ENCODE measurements at places on chromosomes 7 and 10.
A peak's percentile ranks its signal among the peaks of the same experiment; 100 is the strongest.

DNA sequence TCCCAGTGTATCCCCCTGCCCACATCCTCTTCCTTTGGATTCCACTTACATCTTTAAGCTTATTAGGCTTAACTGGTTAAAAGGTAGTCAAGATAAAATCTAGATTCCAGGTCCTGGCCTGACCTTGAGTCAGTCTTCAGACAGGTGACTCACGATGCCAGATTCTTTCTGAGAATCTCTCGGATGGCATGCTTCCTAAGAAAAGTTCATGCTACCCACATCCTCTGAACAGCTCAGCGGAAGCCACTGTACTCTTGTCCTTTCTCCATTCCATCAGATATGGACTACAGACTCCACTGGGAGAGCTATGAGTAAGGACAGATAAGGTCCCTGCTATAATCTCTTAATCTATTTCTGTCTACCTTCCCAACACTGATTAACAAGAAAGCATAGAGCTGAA is 43.4 kb downstream of the DNMBP start:
- DNase-seq: no peak

- no peak for DNase-seq
Observed at GRCh38 chr7:50353201-50353600, 48.7 kb downstream of the IKZF1 start.

GRCh38 chr10:34838366-34838900 is 23.3 kb upstream of the PARD3 start:
- DNase-seq: no peak

DNA sequence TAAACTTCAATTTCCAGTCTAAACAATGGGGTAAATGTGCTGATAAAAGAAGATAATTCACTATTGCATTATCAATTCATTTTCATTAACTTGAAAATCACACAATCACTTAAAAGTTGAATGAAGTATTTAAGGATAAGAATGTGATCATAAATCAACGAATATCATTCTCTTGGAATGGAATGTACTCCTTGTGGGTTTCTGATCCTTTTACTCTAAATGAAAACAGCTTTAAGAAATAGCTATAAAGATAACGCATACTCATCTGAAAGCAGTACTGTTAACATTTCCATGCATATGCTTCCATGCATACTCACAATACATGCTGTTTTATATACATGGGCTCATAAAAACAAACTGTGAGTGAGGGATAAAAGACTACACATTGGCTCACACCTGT is 108.8 kb downstream of the ATE1 start:
- no peak for DNase-seq

DNA sequence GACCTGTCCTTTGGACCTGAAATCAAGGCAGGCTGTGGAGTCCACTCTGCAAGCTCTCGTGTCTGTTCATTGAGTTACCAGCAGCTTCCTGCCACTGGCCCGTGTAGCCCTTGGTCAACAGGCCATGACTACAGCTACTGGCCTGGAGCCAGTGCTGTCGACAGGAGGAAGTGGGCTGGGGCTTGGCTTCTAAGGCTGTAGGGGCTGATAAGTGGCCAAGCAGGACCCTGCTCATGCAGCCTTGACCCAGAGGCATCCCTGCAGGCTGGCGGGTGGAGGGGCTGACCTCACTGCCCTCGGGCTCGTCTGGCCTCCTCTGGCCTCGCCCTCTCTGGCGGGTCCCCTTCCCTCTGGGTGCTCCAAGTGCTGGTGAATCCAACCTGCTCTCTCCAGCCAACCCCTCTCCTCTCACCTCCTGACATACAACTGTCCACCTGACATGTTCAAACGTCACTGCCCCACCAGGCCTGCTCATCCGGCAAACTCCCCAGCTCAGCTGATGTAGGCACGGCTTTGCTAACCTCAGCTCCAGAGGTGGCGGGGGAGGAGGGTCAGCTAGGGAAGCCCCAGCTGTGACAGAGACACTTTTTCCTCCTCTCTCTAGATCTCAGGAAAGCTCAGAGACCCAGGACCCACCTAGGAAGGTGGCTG is 188.6 kb upstream of the LYZL2 start:
- no peak for DNase-seq

DNA sequence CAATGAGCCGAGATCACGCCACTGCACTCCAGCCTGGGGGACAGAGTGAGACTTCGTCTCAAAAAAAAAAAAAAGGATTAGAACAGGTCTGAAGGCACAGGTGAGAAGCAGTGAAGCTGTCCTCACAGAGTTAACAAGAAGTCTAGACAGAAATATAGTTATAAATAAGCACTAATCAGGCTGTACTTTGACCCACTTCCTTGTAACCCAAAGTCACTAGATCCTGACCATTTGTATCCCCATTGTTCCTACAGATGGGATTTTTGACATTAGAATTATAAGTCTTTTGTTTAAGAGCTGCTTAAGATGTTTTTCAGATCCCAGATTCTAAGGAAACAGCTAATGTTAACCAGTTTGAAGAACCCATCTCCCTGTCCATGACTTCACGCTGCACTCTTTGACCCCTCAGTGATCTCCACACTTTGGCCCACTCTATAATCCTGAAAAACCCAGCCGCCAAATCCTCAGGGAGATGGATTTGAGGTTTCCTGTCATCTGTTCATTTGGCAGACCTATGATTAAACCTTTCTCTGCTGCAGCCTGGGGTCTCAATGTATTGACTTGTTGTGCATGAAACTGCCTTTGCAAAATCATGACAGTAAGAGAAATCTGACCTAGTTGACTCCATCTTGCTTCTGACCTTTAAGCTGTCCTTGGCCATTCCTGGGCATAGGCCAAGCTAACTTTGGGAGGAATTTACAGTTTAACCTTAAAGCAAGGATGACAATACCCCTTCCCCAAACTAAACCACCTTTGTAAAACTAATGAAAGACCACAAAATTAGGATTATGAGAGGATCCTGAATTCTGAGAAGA is 11.4 kb downstream of the SSMEM1 start:
- no peak for DNase-seq

DNA sequence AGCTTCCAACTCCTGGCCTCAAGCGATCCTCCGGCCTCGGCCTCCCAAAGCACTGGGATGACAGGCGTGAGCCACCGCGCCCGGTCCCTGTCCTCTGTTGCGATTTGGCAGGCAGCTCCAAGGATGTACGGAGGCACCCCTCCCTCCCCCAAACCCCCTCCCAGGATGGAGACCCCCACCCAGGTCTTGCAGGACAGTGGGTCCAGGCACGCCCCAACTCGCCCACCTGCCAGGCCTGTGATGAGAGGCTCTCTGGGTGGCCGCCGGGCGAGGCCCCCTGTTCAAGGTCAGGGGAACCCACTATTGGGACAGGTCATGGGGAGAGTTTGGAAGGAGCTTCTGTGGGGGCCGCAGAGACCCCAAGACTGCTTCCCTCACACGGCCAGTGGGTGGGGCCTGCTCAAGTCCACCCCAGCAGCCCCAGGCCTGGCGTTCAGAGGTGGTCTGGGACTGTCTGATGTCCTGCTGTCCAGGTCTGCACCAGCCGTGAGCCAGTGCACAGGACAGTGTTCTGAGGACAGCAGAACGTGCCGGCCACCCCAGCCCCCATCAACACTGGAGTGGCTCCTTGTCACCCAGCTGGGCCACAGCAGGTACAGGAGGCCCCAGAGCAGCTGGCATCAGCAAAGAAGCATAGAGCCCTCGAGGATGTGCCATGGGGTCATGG is 2.5 kb downstream of the ADAP1 start:
- DNase-seq: no peak

DNA sequence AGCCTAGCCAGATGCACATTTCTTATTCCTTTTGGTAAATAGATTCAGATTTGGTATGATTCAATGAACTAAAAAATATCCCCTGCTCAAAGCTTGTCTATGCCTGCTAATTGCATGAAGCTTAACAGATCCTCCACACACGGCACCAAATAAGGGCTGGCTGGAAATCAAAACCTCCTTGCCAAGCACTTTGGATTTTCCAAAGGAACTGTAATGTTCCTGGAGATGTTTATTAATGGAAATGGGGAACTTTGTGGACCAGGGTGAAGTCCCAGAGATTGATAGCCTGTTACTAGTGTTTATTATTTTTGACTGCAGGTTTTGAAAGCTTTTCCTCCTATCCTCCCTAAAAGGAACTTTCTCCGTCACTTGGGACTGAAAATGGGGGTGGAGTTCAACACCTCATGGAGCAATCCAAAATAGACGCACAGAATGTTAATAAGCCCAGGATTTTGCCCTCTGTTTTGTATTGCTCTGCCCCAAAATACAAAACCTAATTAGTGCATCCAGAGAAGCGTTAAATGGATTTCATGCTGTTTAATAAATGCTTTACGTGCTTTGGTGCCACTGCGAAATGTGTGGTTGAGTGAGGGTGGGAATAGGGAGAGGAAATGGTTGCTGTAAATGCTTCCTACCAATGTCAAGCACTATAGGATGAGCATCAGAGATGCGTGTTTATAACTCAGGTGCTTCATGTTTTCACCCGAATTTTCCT is 1027.7 kb downstream of the LRMDA start:
- no peak for DNase-seq

DNA sequence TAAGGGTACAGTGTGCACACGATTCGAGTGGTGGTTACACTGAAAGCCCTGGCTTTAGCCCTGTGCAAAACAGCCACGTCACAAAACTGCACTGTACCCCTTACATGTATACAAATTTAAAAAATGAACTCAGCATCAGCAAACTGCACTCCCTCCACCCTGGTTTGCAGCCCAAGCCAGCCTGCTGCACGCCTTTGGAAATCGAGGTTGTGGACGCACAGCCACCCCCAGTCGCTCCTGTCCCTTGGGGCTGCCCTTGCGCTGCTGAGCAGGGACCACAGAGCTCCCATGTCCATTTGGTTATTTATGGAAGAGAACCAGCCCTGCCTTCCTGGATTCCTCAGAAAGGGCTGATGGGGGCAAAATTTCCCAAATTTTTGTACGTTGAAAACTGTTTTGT is 98.8 kb downstream of the INPP5A start:
- no peak for DNase-seq

DNA sequence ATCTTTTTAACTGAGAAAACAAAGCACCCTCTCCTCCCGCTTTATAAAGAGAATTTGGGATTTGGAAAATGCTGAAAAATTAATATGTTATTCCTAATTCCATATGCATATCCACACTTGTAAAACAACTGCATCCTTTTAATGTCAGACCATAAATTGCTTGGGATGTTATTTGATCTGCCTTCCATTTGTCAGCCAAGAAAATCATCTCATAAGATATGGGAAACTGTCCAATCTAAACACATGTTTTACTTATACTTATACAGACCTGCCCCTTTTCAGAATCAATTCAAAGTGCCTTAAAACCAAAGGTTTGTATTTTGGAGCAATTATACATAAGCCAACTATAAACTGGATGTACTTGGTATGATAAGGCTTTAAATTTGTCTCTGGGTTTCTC is 595.5 kb upstream of the PFKP start:
- no peak for DNase-seq

DNA sequence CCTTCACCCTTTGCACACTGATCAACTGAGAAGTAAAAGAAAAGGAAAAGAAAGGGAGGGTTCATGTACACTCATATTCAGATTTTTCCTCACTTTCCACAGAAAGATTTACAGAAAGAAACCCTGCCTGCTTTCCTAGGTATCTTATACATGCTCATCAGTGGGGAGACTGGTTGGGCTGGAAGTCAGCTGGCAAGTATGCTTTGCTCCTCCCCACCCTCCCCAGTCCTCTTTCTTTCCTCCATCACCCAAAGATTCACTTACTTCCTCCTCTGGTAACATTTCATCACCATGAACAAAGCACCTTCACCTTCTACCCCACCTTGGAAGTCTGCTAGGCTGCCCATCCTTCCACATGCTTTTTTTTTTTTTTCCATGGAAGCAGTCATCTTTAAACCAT is 153.2 kb upstream of the NRBF2 start:
- DNase-seq: no peak

DNA sequence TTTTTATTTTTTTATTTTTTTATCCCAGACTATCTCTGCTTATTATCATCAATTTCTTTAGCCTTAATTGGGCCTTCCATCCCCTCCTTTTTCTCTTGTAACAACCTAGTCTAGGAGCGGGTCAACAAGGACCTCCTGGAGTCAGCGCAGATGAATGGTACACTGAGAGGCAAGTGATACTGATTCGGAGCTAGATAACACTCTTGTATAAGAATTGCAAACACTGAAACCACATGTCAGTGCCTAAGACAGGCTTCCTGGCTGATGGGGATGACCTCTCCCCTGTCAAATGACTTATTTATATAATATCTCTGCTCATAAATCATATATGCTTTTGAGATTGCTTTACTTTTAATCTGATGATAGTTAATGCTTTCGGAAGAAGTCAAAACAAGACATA is 22.7 kb downstream of the BPGM start:
- DNase-seq: peak; percentile 42

GRCh38 chr10:70053218-70053840 is 683 bp downstream of the MACROH2A2 start:
- DNase-seq: no peak

DNA sequence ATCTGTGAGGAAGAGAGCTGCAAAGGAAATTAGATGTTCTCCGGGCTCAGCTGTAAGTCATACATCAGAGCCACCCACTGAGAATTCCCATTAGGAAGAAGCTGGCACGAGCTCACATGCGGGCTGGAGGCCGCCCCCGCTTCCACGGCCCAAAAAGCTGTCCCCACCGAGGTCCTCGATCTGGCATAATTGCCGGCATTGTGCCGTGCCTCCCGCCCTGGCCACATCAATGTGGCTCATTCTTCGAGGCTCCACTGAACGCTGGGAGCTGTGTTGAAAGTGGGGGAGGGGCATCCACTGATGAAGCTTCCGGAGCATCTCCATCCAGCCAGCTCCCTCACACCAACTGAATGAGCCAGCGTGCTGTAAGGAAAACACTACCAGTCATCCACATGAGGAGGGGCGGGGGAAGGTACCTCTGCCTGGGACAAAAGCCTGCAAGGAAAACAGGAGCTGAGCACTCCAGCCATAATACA is 173.1 kb downstream of the PTPRN2 start:
- DNase-seq: no peak

DNA sequence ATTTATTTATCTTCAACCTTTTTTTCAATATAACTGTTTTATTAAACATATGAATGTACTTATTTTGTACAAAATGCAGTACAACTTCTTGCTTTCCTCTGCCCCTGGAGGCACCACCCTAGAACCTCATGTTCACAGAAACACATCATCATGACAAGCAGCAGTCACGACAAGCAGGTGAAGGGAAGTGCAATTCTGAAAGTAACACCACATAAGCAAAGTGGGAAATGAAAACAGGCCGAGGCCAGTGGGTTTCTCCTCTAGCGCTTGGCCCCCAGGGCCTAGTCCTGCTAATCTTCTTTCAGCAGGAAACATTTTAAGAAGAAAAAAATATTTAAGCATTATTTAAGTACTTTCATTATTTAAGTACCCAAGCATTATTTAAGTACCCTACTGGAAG is 598.1 kb downstream of the SH2D4B start:
- no peak for DNase-seq
